CD8-positive, alpha-beta T cell (primary cell): ENCODE measurements at places on chromosomes 12 and 14. TPM values are rescaled to one million over a fixed set of nuclear protein-coding genes. Genes with fewer than 3 reads are reported as not detected.

DNA sequence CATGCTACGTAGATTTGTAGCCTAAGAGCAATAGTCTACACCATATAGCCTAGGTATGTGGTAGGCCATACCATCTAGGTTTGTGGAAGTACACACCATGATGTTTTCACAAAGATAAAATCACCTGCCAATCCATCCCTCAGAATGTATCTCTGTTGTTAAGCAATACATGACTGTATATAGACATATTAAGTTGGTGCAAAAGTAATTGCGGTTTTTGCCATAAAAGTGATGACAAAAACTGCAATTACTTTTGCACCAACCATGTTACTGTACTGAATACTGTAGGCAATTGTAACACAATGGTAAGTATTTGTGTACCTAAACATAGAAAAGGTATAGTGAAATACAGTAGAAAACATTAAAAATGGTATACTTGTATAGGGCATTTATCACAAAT, 40.5 kb downstream of the MGST1 start:
- DNase-seq, result no peak

DNA sequence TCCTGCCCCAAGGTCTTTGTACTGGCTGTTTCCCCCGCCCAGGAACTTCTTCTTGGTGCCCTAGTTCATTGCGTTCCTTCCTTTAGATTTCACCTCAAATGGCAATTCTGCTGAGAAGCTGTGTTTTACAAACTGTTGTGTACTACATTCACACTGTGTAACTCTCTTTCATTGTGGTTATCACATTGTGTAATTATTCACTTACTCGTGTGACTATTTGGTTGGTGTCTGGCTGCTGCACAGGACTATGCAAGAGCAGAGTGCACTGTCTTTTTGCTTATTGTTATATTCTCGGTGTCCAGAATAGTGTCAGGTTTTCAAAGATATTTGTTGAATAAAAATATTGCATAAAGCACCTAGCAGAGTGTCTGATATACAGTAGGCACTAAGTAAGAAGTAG, 177.2 kb upstream of the PRICKLE1 start:
- DNase-seq, result no peak

DNA sequence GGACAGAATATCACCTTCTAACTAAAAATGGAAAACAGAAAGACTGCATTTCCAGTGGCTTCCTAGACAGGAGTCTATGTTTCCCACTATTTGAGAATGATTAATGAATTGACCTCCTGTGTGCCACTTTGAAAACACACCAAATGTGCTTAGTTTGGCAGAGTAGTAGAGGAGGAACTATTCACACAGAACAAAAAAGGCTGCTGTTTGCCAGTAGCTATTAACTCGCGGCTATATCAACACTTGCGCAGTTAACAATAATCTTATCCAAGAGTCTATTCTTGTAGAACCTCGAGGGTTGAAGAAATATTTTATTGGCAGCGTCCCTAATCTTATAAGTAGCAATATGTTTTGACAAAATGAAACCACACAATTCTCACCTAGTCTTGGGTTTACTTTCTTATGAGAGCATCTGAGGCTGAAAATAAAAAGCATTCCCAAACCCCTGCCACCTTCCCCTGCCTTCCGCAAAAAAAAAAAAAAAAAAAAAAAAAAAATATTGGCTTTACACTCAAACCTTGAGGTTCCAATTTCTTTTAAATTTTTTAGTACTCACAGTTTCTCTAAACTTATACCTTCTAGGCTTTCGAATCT, 127.3 kb upstream of the FLRT2 start:
- no peak for DNase-seq

DNA sequence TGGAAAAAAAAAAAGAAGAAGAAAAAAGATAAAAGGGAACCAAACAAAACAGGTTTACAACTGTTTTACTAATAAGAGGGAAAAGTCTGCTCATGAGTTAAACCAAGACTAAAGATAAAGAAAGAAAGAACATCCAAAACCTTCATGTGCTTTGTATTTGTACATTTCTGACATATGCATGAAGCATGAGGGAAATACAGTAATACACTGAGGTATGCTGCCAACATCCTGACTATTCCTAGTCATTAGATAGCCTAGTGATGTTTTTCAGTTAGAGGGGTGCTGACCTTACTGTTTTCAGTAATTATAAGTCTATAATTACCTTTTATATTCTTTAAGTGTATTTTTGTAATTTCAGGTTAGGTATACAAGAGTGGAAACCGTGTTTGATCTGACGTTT, 793.3 kb downstream of the DIO2 start:
- no peak for DNase-seq

GRCh38 chr14:55884819-55885218, 233.4 kb upstream of the PELI2 start:
- no peak for DNase-seq

- DNase-seq, result no peak
Observed at GRCh38 chr12:80271780-80272179, 172.3 kb upstream of the PTPRQ start.

DNA sequence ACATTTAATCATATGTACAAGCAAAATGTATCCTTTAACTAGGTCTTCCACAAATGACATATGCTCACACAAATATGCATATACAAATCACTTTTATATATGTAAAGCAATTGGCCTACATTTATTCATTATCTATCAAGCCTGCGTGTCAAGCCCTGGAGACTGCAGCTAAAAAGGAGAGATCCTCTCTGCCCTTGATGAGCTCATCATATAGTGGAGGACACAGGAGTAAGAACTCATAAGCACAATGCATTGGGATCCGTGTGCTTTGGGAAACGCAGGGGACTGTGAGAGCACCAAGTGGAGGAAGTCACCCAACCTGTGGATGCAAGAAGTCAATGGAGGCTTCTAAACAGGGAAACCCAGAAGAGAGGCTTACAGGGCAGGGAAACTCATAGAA, 735.7 kb downstream of the BCL11B start:
- DNase-seq, result no peak

DNA sequence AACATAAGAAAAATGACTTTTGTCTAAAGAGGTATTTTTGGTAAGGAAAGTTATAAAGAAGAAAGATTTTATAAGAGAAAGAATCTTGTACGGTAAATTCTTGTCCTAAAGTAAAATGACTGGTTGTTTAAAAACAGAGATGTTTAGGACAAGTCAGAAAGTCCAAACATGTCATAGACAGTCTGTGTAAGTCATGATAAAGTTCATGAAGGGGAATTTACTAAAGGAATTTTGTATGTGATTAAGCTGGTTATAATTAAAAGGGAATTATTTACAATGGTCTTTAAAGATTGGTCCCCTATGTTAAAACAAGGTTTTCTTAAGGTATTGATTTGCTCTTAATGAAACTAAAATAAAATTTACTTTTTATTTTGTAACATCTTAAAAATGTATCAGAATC, 269.4 kb upstream of the CCDC196 start:
- DNase-seq, result no peak

- no peak for DNase-seq
Observed at GRCh38 chr14:67734675-67735074, 33.0 kb downstream of the RDH12 start.

DNA sequence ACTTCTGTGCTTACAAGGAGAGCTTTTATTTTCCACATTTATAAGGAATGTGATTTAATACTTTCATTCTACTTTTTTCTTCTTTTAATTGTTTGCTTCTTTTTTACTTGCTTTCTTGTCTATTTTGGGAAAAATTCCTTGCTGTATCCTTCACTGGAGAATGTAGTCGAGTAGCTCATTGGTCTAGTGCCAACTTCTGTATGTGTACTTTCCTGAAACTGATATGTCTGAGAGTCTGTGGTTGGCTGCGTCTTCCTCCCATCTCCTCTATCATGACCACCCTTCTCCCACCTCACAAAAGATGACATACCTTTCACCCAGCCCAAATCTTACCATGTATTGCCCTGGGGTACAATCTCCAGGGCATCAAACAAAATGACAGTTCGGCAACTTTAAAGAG, 51.8 kb downstream of the MSRB3 start:
- no peak for DNase-seq

- no peak for DNase-seq
Observed at GRCh38 chr12:121392325-121392716, 7.6 kb upstream of the RNF34 start.

DNA sequence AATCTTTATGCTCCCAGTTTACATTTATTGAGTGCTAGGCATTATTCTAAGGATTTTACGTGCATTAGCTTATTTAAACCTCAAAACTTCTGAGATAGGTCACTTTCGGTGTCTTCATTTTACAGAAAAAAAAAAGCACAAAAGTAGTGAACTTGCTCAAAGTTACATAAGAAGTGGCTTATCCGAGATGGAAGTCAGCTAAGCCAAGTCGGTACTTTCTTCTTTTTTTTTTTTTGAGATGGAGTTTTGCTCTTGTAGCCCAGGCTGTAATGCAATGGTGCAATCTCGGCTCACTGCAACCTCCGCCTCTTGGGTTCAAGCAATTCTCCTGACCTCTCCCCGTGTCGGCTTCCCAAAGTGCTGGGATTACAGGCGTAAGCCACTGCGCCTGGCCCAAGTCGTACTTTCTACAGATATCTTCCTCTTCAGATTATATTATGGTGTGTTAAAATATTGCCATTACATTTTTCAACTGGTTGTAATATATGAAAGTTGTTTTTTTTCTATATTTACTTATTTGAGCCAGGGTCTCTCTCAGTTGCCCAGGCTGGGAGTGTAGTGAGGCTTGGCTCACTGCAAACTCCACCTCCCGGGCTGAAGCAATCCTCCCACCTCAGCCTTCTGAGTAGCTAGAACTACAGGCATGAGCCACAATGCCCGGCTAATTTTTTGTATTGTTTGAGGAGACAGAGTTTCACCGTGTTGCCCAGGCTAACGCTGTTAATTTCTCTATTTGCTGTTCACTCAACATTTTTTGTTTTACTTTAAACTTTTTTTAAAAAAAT, 8.9 kb downstream of the DPPA3 start:
- DNase-seq, result no peak

GRCh38 chr12:112386726-112387125, 4.5 kb upstream of the HECTD4 start:
- DNase-seq, result no peak

DNA sequence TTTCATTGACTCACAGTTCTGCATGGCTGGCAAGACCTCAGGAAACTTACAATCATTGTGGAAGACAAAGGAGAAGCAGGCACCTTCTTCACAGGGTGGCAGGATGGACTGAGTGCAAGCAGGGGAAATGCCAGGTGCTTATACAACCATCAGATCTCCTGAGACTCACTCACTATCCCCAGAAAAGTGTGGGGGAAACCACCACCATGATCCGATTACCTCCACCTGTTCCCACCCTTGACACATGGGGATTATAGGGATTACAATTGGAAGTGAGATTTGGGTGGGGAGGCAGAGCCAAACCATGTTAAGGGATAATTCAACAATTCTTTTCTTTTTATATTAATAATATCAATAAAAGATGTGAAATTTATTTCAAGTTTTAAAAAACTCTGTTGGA, 34.1 kb downstream of the CNTN1 start:
- no peak for DNase-seq

GRCh38 chr14:104341532-104342434, 203.4 kb downstream of the KIF26A start:
- DNase-seq, result no peak

GRCh38 chr14:68800390-68800789, 7.5 kb upstream of the ZFP36L1 start:
- no peak for DNase-seq

DNA sequence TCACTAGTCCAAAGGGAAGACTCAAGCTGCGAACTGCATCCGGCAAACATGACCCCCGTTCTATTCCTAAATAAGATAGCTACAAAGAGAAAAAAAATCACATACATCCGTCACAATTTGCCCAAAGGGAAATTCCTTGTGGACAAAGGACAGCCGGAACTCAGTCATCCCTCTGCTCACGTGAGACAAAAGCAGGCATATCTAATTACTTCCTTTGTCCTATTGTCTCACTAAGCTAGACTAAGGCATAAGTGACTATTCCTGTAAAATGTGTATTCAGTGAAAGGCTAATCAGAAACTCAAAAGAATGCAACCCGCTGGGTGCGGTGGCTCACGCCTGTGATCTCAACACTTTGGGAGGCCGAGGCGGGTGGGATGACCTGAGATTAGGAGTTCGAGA, 27.2 kb upstream of the NINJ2 start:
- no peak for DNase-seq

GRCh38 chr14:30240685-30241084, 313.0 kb upstream of the PRKD1 start:
- no peak for DNase-seq

- DNase-seq, result no peak
Observed at GRCh38 chr12:93766796-93767523, 89.8 kb downstream of the CRADD start.

- peak; percentile 52 for DNase-seq
Observed at GRCh38 chr12:51846911-51847642, 1.4 kb downstream of the FIGNL2 start.

- no peak for DNase-seq
Observed at GRCh38 chr12:953776-954175, 4.3 kb upstream of the RAD52 start.

- DNase-seq, result no peak
Observed at GRCh38 chr14:23079716-23080115, 15.2 kb downstream of the ACIN1 start.

NANOG gene
- not detected for total RNA-seq

ESR2 gene
- total RNA-seq, result 0.14 TPM

SLC38A1 gene
- total RNA-seq, result 464 TPM

FAM177A1 gene
- 230 TPM for total RNA-seq

KRT85 gene
- total RNA-seq, result not detected

C12orf50 gene
- total RNA-seq, result 0.22 TPM

ASCL1 gene
- not detected for total RNA-seq

GARIN6 gene
- total RNA-seq, result not detected

SAMD15 gene
- 0.50 TPM for total RNA-seq

POTEG gene
- not detected for total RNA-seq

DAO gene
- not detected for total RNA-seq

PYGL gene
- not detected for total RNA-seq
